ENCODE measurements at places on chromosomes 12 and 14. TPM values are rescaled to one million over a fixed set of nuclear protein-coding genes. Genes with fewer than 3 reads are reported as not detected.
A peak's percentile ranks its signal among the peaks of the same experiment; 100 is the strongest.

DNA sequence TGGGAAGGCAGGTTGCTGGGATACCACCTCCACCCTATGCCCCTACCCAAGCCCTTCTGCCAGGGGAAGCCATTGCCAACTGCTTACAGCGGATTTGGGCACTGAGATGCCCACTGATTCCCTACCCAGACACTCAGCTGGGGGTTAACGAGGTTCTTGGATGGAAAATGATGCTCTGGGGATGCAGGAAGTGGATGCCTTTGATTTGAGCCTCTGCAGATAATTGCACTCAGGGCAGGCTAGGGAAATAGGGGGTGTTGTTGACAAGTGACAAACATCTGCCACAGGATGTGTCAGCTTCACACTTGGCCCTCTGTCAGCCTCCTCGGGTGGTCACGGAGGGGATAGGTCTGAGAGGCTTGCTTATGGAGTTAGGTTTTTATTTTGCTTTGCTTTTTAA is 57.4 kb downstream of the RPH3A start:
- H3K27me3 ChIP-seq, result no peaks in the 10 kb centered on the region
- no peak overlapping the region for H3K27ac ChIP-seq
- DNase-seq, result no peak
- H3K36me3 ChIP-seq, result no peaks in the 10 kb centered on the region

GRCh38 chr14:101276309-101277091 is 284.8 kb upstream of the DIO3 start:
- H3K4me3 ChIP-seq, result no peak overlapping the region
- no peak for DNase-seq
- no peak overlapping the region for H3K27ac ChIP-seq
- no peaks in the 10 kb centered on the region for H3K27me3 ChIP-seq

- H3K4me1 ChIP-seq, result peaks cover 16% of the 10 kb centered on the region
- no peaks in the 10 kb centered on the region for H3K36me3 ChIP-seq
- no peak overlapping the region for H3K4me3 ChIP-seq
These were observed 823.7 kb downstream of the AACS start for GRCh38 chr12:125888921-125889320.

GRCh38 chr14:64229489-64229888 is 64.7 kb downstream of the ESR2 start:
- DNase-seq, result no peak
- H3K4me1 ChIP-seq, result peaks cover 21% of the 10 kb centered on the region
- no peaks in the 10 kb centered on the region for H3K27me3 ChIP-seq
- H3K4me3 ChIP-seq, result no peak overlapping the region
- H3K27ac ChIP-seq, result peak overlapping the region; percentile 96
- peaks cover 55% of the 10 kb centered on the region for H3K36me3 ChIP-seq

DNA sequence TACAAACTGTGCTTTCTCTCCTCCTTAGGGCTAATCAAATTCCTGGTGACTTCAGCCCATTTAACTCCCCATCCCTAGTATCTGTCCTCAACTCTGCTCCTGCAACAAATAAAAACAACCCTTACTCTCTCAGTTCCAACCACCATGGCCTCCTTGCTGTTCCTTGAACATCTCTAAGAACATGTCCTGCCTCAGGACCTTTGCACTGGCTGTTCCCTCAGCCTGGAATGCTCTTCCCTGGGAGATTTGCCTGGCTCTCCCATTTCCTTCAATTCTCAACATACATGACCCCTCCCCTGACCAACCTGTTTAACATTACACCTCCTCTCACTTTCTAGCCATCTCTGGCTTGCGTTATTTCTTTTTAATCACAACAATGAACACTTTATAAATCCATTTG is 170.5 kb downstream of the PTPN11 start:
- no peaks in the 10 kb centered on the region for H3K36me3 ChIP-seq
- no peaks in the 10 kb centered on the region for H3K27me3 ChIP-seq
- no peak for DNase-seq
- H3K4me3 ChIP-seq, result no peak overlapping the region

GRCh38 chr12:97140355-97140754 is 233.3 kb downstream of the NEDD1 start:
- no peaks in the 10 kb centered on the region for H3K36me3 ChIP-seq
- H3K4me3 ChIP-seq, result no peak overlapping the region
- no peaks in the 10 kb centered on the region for H3K4me1 ChIP-seq

DNA sequence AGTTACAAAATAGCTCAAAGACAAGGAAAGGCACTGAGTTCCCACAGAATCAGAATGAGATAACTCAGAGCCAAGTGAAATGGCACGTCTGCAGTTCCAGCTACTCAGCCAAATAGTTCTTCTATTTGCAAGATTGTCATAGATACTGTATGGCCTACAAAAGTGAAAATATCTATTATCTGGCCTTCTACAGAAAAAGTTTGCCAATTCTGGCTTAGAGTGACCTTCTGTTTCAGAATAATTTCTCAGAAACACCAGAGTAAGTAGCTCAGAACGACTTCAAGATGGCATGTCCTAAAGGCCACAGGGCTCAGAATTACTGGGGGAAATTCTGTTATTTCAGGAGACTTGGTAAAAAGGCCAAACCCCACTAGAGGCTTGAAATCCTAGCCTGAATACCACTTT is 10.7 kb upstream of the RTRAF start:
- H3K36me3 ChIP-seq, result no peaks in the 10 kb centered on the region
- no peak overlapping the region for H3K4me3 ChIP-seq
- H3K4me1 ChIP-seq, result no peaks in the 10 kb centered on the region

DNA sequence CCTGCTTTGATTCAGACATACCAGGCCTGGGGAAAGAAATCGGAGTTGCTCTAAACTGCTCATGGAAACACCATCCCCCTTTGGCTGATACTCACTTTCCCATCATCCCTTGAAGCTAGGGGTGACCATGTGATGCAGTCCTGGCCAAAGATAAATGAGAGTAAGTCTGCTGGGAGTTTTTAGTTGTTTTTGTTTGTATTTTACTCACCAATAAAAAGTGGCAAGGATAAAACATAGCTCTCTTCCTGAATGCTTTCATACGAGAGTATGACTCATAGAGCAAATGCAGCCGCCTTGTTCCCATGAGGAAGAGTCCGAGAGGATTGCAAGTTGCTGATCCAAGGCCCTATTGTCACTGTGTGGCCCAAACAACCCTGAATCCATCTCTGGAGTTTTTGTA is 126.4 kb upstream of the TMEM132C start:
- H3K36me3 ChIP-seq, result no peaks in the 10 kb centered on the region
- H3K4me1 ChIP-seq, result no peaks in the 10 kb centered on the region
- H3K27me3 ChIP-seq, result no peaks in the 10 kb centered on the region
- H3K4me3 ChIP-seq, result no peak overlapping the region
- H3K27ac ChIP-seq, result no peak overlapping the region
- no peak for DNase-seq

DNA sequence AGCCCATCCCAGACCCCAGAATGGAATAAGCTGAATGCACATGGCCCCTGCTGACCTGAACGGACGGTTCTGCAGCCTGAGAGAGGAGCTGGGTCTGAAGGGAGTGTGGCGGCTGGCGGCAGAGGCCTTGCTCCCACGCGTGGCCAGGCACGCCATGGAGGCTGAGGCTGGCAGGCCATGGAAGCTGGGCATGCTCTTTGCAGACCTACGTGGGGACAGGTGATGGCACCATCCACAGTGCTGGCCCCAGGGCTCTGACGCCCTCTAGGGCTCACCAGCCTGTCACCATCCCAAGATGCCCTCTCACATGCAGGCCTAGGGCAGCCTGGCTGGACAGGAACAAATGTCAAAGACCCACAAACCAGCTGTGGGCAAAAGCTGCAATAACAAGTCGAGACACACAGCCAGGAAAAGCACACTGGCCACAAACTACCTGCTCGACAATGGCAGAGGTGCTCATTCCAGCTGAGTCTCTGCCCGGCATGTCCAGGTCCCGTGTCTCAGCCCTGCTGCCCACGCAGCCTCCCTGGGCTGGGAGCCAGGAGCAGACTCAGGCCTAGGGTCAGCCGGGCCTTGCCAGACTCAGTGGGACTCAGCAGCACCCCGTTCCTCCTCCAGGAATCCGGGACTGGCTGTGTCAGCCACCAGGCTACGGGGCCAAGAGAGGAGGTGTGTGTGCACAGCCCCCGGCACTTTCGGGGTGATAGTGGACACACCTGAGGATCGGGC is 19.7 kb downstream of the BTBD6 start:
- H3K27ac ChIP-seq, result no peak overlapping the region
- H3K4me1 ChIP-seq, result peaks cover 3% of the 10 kb centered on the region
- DNase-seq, result peak; percentile 40
- H3K4me3 ChIP-seq, result no peak overlapping the region
- H3K27me3 ChIP-seq, result no peaks in the 10 kb centered on the region

DNA sequence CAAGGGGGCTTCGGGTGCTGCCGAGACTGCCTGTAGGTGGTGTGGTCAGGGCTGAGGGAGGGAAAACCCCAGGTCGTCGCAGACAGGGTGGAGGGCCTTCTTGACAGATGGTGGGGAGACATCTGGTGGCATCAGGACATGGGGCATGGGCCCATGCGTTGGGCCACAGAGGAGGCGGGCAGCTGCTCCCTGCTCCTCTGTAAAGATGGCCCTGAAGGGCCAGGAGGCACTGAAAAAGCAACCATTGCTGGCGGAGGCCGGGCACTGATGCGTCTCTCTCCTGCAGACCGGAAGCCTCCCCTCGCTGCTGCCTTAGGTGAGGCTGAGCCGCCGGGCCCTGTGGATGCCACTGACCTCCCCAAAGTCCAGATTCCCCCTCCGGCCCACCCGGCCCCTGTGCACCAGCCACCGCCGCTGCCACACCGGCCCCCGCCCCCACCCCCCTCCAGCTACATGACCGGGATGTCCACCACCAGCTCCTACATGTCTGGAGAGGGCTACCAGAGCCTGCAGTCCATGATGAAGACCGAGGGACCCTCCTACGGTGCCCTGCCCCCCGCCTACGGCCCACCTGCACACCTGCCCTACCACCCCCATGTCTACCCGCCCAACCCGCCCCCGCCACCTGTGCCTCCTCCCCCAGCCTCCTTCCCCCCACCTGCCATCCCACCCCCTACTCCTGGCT is 28.8 kb downstream of the CCNK start:
- H3K4me1 ChIP-seq, result peaks cover 3% of the 10 kb centered on the region
- H3K4me3 ChIP-seq, result no peak overlapping the region
- H3K36me3 ChIP-seq, result peaks cover 6% of the 10 kb centered on the region
- no peaks in the 10 kb centered on the region for H3K27me3 ChIP-seq
- H3K27ac ChIP-seq, result no peak overlapping the region
- DNase-seq, result no peak

- H3K4me3 ChIP-seq, result no peak overlapping the region
- H3K4me1 ChIP-seq, result no peaks in the 10 kb centered on the region
- no peak overlapping the region for H3K27ac ChIP-seq
- no peaks in the 10 kb centered on the region for H3K27me3 ChIP-seq
- no peaks in the 10 kb centered on the region for H3K36me3 ChIP-seq
These were observed 74.0 kb upstream of the PKP2 start for GRCh38 chr12:32970465-32971110.

DNA sequence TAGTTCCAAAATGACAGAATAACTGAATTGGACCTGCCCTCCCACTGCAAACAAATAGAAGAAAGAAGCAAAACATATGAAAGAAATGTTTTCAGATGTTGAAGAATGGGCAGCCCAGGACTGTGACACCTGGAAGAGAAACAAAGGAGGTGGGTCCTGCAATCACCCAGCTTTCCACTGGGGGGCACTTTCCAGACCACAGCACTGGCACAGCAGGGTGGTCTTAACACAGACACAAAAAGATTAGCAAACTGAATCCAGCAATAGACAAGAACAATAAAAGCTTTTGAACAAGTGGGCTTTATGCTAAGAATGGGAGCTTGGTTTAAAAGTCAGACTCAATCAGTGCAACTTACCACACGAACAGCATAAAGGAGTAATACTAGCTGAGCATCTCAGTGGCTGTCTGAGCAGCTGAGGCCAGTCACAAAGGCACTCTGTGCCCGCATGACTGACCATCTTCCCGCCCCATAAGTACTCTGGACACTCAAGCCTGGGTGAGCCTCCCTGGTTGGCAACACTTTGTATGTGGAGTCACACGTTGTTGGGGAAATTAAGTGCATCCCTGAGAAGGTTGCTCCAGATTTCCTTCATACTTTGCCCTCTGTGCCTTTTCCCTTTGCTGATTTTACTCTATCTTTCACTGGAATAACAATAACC is 27.7 kb downstream of the JKAMP start:
- H3K4me3 ChIP-seq, result no peak overlapping the region
- DNase-seq, result no peak
- no peaks in the 10 kb centered on the region for H3K4me1 ChIP-seq
- no peak overlapping the region for H3K27ac ChIP-seq
- H3K36me3 ChIP-seq, result no peaks in the 10 kb centered on the region

- DNase-seq, result no peak
- H3K27ac ChIP-seq, result no peak overlapping the region
- H3K36me3 ChIP-seq, result no peaks in the 10 kb centered on the region
- no peak overlapping the region for H3K4me3 ChIP-seq
- H3K27me3 ChIP-seq, result no peaks in the 10 kb centered on the region
- no peaks in the 10 kb centered on the region for H3K4me1 ChIP-seq
These were observed 17.1 kb upstream of the PAWR start for GRCh38 chr12:79707830-79708229.

DNA sequence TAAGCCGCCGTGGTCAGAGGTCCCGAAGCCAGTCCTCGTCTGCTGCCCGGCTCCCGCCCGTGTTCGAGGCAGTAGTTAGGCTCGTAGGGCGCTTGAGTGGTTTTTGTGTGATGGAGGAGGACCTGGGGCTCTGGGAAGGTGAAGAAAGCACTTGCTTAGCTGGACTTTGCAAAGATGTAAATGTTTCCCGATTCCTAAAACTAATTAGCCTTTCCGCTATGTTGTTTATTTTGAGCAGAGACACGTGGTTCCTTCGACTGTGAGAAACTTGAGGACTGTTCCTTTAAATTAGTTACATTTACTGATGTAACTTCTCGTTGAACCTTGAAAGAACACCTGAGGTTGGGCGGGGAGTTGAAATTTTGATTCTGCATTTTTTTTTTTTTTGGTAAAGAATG is 33.9 kb downstream of the MIA2 start:
- H3K4me1 ChIP-seq, result peaks cover 33% of the 10 kb centered on the region
- peak overlapping the region; percentile 95 for H3K27ac ChIP-seq
- no peaks in the 10 kb centered on the region for H3K27me3 ChIP-seq
- peak overlapping the region; percentile 77 for H3K4me3 ChIP-seq

DNA sequence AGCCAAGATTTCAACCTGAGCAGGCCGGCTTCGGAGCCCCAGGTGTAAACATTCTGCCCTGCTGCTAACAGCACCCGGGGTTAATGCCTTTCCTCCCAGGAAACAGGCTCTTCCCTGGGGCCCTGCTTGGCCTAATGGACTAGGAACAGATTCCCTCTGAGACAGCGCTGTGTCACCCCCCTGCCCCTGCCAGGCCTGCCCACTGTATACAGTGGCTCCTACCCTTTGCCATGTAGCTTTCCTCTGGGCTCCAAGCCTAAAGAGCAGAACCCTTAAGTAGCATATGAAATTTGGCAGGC is 28.3 kb upstream of the BCDIN3D start:
- H3K36me3 ChIP-seq, result no peaks in the 10 kb centered on the region
- H3K4me1 ChIP-seq, result peaks cover 19% of the 10 kb centered on the region
- no peaks in the 10 kb centered on the region for H3K27me3 ChIP-seq
- no peak for DNase-seq
- no peak overlapping the region for H3K4me3 ChIP-seq

- no peaks in the 10 kb centered on the region for H3K36me3 ChIP-seq
- H3K4me1 ChIP-seq, result peaks cover 23% of the 10 kb centered on the region
- peak overlapping the region; percentile 84 for H3K27ac ChIP-seq
- H3K4me3 ChIP-seq, result no peak overlapping the region
- H3K27me3 ChIP-seq, result no peaks in the 10 kb centered on the region
These were observed 54.0 kb downstream of the ZNF664 start for GRCh38 chr12:124026755-124027745.

- H3K4me3 ChIP-seq, result no peak overlapping the region
- H3K27ac ChIP-seq, result no peak overlapping the region
- no peaks in the 10 kb centered on the region for H3K36me3 ChIP-seq
- no peaks in the 10 kb centered on the region for H3K27me3 ChIP-seq
- no peak for DNase-seq
These were observed 16.7 kb downstream of the PRH1 start for GRCh38 chr12:10867381-10867780.

The COCH gene
- total RNA-seq, result 0.35 TPM

The PLEKHA5 gene
- total RNA-seq, result 1.0 TPM

The FOXN4 gene
- not detected for total RNA-seq

The TAS2R8 gene
- total RNA-seq, result not detected

The SLC11A2 gene
- 33.5 TPM for total RNA-seq

The NTN4 gene
- 10.0 TPM for total RNA-seq

All from gastrocnemius medialis (tissue), 4 donors.